ENCODE measurements at places on chromosomes 2 and 18. TPM values are rescaled to one million over a fixed set of nuclear protein-coding genes. Genes with fewer than 3 reads are reported as not detected.

Gene PROKR1
- not detected for polyA plus RNA-seq

Gene RAPGEF4
- 1.2 TPM for polyA plus RNA-seq

Gene LRP2
- not detected for polyA plus RNA-seq

Gene ABCG5
- polyA plus RNA-seq: not detected

Gene ANKRD62
- not detected for polyA plus RNA-seq
